ENCODE measurements at places on chromosomes 3 and 15.

DNA sequence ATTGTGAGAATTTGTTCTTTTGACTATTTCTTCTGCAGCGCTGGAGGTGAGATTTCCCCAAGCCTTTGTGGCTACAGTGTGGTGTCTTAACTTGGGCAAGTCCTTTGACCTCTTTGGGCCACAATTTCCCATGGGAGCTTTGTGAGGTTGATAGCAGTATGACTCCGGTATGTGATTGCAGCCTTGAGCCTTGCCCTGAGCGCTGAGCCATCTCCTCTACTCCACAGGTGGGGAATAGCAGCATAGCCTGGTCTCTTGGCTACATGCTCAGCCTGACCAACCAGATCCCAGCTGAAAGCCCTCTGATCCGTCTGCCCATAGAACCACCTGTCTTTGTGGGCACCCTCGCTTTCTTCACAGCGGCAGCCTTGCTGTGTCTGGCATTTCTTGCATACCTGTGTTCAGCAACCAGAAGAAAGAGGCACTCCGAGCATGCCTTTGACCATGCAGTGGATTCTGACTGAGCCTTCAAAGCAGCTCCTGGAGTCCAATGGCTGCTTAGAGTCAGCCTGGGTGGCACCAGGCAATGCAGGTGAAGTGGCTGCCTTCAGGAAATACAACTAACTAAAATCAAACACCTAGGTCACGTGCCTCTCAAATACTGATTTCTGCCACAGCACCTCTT, 30.0 kb upstream of the RPL14 start:
- no peak overlapping the region for H3K4me3 ChIP-seq
- H3K27me3 ChIP-seq = no peaks in the 10 kb centered on the region
- H3K36me3 ChIP-seq = no peaks in the 10 kb centered on the region
- H3K27ac ChIP-seq = no peak overlapping the region
- DNase-seq = no peak

DNA sequence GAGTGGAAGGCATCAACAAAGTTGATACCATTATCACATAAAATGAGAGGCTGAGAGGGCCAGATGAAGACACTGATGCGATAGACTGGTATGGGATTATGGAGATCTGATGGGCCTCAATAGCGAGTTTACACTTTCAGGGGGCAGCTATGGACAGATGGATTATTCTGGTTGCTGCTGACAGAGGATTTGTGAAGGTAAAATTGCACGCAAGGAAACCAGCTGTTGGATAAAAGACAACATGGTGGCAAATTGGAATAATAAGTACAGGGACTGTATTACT, 203.9 kb downstream of the MBNL1 start:
- no peak for DNase-seq
- H3K4me1 ChIP-seq = peaks cover 13% of the 10 kb centered on the region
- no peak overlapping the region for H3K4me3 ChIP-seq
- no peak overlapping the region for H3K27ac ChIP-seq
- H3K36me3 ChIP-seq = no peaks in the 10 kb centered on the region

DNA sequence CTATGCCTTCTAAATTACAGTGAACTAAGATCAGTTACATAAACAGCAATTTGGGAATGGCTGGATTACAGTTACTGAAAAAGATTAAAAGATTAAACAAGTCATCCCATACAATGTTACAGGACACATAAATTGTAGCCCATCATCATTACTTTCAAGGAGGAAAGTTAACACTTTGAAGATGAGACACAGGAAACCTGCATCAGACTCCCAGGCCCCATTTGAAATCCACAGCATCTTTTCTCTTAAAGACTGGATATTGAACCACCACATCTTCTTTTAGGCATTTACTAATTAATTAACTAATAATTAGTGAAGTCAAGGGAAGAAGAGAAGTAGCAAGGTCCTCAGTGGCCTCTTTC, 170.2 kb downstream of the PLCL2 start:
- H3K27me3 ChIP-seq = no peaks in the 10 kb centered on the region
- peaks cover 14% of the 10 kb centered on the region for H3K4me1 ChIP-seq
- H3K4me3 ChIP-seq = no peak overlapping the region
- no peak overlapping the region for H3K27ac ChIP-seq

DNA sequence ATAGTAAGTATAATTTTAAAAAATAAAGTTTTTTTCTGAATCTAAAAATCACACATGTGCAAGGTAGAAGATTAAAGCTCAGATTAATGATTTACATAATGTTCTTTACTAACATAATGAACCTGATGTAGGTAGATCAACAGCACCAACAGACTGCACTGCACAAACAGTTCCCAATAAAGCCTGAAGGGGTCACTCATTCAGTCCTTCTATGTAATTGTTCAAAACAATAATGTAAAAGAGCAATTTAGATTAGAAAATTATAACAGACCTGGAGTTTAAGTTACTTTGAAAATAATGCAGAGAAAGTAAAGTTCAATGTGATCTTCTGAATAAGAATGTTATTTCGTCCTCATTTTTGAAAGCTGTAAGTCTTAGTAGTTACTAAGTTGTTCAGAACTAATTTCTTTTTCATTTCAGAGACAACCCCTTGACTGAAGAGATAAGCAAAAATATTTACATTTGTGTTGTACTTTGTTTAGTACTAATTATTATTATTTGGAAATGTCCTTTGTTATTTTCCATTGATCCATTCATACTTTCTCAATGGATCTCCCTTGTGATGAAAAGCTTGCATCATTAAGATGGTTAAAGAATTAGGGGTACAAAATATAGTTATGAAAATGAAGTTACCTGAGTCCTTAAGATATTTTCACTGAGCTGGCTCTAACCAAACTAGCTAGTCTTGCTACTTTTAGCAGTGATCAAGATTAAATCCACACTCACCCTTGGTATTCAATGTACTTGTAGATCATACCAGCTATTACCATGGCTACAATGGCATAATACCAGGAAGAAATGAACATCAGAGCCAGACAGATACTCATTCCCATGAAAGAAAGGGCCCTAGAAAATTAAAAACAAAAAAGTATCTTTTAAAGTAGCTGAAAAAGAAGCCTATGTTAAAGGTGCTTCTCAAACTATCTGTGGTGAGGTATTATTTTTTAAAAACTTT, 16.8 kb downstream of the EMC4 start:
- H3K4me3 ChIP-seq = no peak overlapping the region
- H3K36me3 ChIP-seq = peaks cover 38% of the 10 kb centered on the region
- H3K27me3 ChIP-seq = no peaks in the 10 kb centered on the region
- H3K27ac ChIP-seq = no peak overlapping the region

- H3K4me3 ChIP-seq = no peak overlapping the region
- H3K27me3 ChIP-seq = no peaks in the 10 kb centered on the region
- DNase-seq = no peak
- H3K4me1 ChIP-seq = no peaks in the 10 kb centered on the region
- H3K36me3 ChIP-seq = no peaks in the 10 kb centered on the region
- H3K27ac ChIP-seq = no peak overlapping the region
Measured at GRCh38 chr3:169456900-169457299, 206.6 kb downstream of the MECOM start.

DNA sequence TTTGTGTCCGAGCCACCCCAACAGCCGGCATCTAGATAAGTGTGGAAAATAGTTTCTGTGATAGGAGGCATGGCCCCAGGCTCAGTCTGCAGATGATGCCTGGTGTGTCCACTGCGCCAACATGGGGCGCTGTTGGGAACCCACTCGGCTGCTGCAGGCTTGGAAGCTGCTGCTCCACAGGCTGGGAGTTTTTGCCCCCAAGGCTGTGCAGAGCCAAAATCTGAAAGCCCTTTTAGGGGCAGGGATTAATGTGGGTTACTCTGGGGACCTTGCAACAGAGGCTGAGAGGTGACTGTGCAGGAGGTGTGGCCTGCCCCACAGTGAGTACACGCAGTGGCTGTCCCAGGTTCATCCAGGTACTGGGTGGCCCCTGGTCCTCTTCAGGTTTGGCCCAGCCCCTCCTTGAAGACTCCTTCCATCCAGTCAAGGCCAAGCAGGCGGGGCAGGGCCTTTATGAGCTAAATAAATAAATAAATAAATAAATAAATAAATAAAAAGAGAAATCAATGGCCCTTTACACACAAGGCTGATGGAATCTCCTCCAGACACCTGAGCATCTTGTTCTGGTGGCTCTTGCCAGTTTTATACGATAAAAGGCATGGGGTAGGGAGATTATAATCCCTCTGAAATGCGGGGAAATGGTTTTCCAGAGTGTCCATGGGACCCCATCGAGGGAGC, 73.8 kb downstream of the AAGAB start:
- no peak overlapping the region for H3K4me3 ChIP-seq
- H3K4me1 ChIP-seq = peaks cover 36% of the 10 kb centered on the region
- H3K36me3 ChIP-seq = peaks cover 93% of the 10 kb centered on the region
- H3K27me3 ChIP-seq = no peaks in the 10 kb centered on the region
- no peak overlapping the region for H3K27ac ChIP-seq

DNA sequence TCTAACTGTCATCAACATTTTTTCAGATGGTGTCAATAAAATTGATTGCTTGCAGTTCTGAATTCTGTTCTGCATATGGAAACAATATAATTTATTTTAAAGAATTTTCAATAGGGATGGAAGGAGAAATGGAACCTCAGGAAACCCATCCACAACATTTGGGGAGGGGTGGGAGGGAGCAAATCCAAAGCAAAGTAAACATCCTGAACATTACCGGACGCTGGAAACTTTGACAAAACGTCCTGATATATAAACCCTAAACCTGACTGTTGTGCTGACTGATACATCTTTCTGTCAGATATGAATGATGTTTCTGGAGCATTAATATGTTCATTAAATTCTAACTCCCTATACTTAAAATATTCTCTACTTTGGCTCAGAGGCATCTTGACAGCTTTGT, 479.0 kb downstream of the FOXP1 start:
- H3K27me3 ChIP-seq = no peaks in the 10 kb centered on the region
- DNase-seq = no peak
- H3K36me3 ChIP-seq = peaks cover 7% of the 10 kb centered on the region
- H3K27ac ChIP-seq = no peak overlapping the region
- peaks cover 54% of the 10 kb centered on the region for H3K4me1 ChIP-seq

- no peaks in the 10 kb centered on the region for H3K36me3 ChIP-seq
- no peak for DNase-seq
- no peak overlapping the region for H3K4me3 ChIP-seq
- no peak overlapping the region for H3K27ac ChIP-seq
- no peaks in the 10 kb centered on the region for H3K27me3 ChIP-seq
Measured at GRCh38 chr15:90167121-90167520, 34.0 kb upstream of the SEMA4B start.

DNA sequence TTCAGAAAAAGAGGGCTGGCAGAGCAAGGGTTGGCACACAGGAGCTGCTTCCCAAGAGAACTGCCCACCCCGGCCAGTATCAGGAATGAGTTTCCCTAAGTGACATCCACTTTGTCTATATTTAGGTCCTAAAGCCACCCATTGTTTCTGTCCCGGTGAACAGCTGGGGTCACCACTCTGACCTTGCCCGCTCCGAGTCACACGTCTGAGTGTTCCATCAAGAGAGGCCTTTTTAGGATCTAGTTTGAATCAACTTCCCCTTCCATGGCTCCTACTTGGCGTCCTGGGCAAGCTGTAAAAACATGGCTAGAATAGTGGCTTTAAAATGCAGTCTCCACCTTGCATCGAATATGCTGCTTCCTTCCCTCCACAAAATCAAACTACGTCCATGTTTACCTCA, 109.6 kb upstream of the ARHGEF3 start:
- DNase-seq = no peak
- H3K36me3 ChIP-seq = no peaks in the 10 kb centered on the region
- H3K4me3 ChIP-seq = no peak overlapping the region

DNA sequence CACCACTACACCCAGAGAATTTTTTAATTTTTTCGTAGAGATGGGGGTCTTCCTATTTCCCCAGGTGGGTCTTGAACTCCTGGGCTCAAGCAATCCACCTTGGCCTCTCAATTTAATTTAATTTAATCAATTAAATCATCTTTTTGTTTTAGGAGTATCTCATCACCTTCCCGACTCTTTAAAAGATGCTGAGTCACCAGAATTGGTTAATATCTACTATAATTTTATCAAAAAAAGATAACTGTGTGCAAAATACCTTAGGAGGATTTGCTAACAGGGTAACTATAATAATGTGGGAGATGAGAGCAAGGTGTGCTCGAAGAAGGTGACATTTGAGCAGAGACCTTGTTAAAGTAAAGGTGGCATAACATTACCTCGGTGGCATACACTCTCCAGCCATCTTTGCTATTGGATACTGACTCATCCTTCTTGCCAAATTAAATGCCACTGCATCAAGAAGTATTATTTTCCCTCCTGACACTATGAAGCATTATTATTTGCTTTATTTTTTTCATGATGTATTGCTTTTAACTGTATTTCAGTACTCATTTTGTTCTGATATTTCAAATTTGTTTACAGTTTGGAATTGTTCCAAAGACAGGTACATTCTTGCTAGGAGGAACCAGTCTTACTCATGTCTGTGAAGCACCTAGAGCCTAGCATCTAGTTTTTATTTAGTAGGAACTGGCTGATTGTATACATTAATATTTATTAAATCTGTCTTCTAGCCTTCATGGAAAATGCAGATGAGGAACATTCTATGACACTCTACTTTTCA, 200.7 kb downstream of the MBNL1 start:
- no peak for DNase-seq
- H3K4me1 ChIP-seq = no peaks in the 10 kb centered on the region
- H3K27me3 ChIP-seq = no peaks in the 10 kb centered on the region
- H3K27ac ChIP-seq = no peak overlapping the region
- H3K36me3 ChIP-seq = peaks cover 6% of the 10 kb centered on the region

GRCh38 chr15:62147551-62147950, 17.5 kb downstream of the C2CD4B start:
- no peak for DNase-seq
- H3K4me3 ChIP-seq = no peak overlapping the region
- H3K27me3 ChIP-seq = no peaks in the 10 kb centered on the region
- no peaks in the 10 kb centered on the region for H3K4me1 ChIP-seq

DNA sequence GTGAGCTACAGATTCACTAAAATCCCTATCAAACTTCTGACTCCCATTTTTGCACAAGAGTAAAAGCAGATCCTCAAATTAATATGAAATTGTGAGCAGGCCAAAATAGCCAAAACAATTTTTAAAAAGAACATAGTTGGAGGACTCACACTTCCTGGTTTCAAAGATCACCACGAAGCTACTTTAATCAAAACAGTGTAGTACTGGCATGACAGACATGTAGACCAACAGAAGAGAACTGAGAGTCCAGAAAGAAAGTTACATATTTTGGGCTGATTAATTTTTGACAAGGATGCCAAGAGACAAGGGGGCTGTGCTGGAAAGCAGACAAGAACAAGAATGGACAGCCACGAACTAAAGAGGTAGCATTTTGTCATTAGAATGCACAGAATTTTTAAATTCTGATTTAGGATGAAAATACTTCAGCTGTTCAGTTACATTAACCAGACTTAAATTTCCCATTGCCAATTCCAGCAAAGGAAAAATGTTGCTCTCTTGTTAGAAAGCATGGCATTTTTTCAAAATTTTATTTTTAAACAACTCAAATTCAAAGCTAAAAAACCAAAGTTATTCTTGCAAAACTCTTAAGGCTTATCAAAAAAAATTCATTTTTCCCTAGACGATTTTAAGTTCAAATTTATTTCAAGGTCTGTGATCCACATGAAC, 14.0 kb downstream of the RYK start:
- no peaks in the 10 kb centered on the region for H3K36me3 ChIP-seq
- no peak for DNase-seq
- H3K27ac ChIP-seq = peak overlapping the region; percentile 62
- H3K27me3 ChIP-seq = no peaks in the 10 kb centered on the region
- H3K4me1 ChIP-seq = peaks cover 20% of the 10 kb centered on the region

Measured in spleen (tissue), 13 donors.